ENCODE measurements at places on chromosomes 5 and 9. TPM values are rescaled to one million over a fixed set of nuclear protein-coding genes. Genes with fewer than 3 reads are reported as not detected.

The KCNV2 gene
- total RNA-seq = not detected

The EHMT1 gene
- total RNA-seq = 73.5 TPM

The IFNA7 gene
- not detected for total RNA-seq

The GABRA1 gene
- total RNA-seq = not detected

The OR1J2 gene
- total RNA-seq = not detected

The PROB1 gene
- total RNA-seq = 0.86 TPM
